ENCODE measurements at places on chromosomes 2 and 18.

GRCh38 chr2:158273791-158274190 is 172.1 kb downstream of the UPP2 start:
- DNase-seq, result no peak

DNA sequence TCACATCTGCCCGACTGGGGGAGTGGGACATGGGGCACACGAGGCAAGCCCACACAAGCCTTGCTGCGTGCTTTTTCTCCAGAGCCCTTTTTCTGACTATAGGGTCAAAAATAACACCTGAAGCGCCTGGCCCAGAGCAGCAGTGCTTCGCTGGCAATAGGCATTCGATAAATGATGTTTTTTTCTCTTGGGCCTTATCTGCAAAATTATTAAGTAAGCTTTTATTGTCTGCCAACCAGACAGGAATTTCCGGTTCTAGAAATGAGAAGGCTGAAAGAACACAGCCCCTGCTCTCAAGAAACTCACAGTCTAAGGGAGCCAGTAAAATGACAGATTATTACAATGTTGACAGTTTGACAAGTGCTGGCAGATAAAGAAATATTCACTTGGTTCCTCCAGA is 2.7 kb upstream of the TMBIM1 start:
- DNase-seq, result no peak

DNA sequence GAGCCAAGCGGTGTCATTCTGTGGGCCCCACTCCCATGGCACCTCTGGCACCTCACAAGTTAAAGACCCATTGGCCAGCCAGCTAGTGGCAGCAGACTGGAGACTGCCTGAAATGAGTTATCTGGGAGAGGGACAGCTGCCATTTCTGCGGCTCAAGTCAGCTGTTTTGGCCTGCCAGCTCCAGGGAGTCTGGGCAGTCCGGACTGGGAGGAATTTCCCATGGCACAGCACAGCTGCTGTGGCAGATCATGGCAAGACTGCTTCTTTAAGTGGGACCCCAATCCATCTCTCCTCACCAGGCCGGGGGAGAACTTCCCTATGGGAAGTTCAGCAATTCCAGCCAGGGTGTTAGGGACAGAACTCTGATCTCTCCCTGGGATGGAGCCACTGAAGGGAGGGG is 2187.6 kb upstream of the CELF4 start:
- no peak for DNase-seq

GRCh38 chr2:36380624-36381481 is 25.3 kb downstream of the CRIM1 start:
- DNase-seq, result peak; percentile 78

DNA sequence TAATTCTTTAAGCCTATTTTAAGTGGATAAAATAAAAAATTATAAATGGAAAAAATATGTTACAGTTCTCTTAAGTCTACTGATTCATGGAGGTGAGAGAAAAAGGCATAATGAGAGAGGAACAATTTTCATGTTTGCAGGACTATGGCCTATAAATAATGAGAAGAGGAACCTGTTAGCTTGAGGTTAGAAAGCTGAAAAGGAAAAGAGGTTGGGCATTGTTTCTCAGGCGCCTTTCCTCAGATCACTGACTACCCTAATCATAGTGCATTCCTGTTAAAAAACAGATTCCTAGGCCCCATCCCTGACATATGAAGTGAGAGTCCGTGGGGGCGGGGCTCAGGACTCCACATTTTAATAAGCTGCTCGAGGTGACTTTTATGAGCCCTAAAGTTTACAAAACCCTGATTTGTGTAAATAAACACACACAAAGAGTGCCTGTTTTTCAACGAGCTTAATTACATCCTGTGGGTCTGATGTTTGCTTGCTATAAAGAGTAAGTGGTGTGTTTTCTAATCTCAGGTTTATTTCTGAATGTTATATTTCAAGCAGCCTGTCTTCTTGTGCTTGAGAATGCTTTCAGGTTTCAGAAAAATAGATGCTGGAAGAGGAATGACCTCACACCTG is 335.5 kb downstream of the CLIP4 start:
- DNase-seq, result no peak

- DNase-seq, result no peak
Measured at GRCh38 chr2:36290306-36290856, 65.2 kb upstream of the CRIM1 start.

Measured in colonic mucosa (tissue), 4 donors.